ENCODE measurements at places on chromosomes 3 and 15. TPM values are rescaled to one million over a fixed set of nuclear protein-coding genes. Genes with fewer than 3 reads are reported as not detected.

DNA sequence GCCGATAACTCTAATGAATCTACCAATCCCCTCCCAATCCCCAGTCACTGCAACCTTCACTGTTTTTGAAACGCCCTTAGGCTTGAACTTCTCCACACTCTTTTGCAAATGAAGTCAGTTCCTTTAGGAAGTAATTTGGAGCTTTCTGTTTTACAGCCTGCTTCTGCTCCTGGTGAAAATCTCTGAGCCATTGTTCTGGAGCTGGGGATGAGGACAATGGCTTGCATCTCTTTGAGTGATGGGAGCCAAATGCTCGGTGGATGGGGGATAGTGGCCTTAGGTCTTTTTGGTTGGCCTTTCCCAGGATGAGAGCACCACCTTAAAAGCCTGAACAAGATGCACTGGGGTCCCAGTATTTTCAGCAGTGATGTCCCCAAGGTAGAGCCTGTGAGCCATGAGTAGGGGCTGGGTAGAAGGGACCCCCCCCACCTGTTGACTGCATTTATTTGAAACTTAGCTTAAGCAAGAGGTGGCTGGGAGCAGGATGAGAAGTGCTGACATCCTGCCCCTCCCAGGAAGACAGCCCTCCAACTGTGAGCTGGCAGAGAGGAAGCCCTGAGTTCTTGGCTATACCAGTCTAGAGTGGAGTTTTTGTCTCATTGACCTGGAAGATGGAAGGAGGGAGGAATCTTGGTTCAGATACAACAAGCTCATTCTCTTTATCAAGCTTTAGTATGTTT lies 7.6 kb upstream of the MYO5C start:
- H3K27me3 ChIP-seq = no peaks in the 10 kb centered on the region
- DNase-seq = no peak
- no peak overlapping the region for H3K27ac ChIP-seq

GRCh38 chr15:85496151-85496550 lies 115.7 kb downstream of the AKAP13 start:
- no peaks in the 10 kb centered on the region for H3K36me3 ChIP-seq
- H3K4me3 ChIP-seq = no peak overlapping the region
- H3K27ac ChIP-seq = peak overlapping the region; percentile 9
- no peaks in the 10 kb centered on the region for H3K27me3 ChIP-seq

GRCh38 chr3:149678351-149678950 lies 20.6 kb upstream of the WWTR1 start:
- H3K27ac ChIP-seq = no peak overlapping the region
- no peaks in the 10 kb centered on the region for H3K27me3 ChIP-seq
- H3K4me3 ChIP-seq = no peak overlapping the region
- no peak for DNase-seq
- H3K36me3 ChIP-seq = no peaks in the 10 kb centered on the region

- no peaks in the 10 kb centered on the region for H3K4me1 ChIP-seq
- no peak overlapping the region for H3K27ac ChIP-seq
Observed at GRCh38 chr3:186643493-186643892, 3.3 kb downstream of the FETUB start.

Gene USP3
- total RNA-seq = 68.7 TPM

Gene GOLGA6L10
- 10.4 TPM for total RNA-seq

Gene SLC22A13
- not detected for total RNA-seq

Gene SV2B
- 1.7 TPM for total RNA-seq
